ENCODE measurements at places on chromosomes 5 and 9.

DNA sequence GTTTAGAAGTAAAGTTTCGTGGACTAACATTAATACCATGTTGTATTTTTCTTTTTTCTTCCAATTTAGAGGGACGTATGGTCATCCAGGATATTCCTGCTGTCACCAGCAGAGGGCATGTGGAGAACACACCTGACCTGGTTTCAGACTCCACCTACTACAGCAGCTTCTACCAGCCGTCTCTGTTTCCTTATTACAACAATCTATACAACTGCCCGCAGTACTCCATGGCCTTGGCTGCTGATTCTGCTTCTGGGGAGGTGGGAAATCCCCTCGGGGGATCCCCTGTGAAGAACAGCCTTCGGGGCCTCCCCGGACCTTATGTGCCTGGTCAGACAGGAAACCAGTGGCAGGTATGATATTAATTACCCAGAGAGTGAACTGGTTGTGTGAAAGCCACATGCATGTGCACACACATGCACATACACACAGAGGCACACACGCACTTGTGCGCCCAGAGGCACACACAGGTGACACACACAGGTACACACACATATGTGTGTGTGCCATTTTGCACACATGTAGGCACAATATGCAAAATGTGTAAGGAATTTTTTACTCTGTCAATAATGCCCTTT is 52.4 kb downstream of the DMRT1 start:
- DNase-seq, result peak; percentile 26

GRCh38 chr5:93580927-93581445 is at the start of gene NR2F1-AS1:
Gene NR2F1-AS1, minus strand, starts transcription at chr5:93581219.
- no peak for DNase-seq

DNA sequence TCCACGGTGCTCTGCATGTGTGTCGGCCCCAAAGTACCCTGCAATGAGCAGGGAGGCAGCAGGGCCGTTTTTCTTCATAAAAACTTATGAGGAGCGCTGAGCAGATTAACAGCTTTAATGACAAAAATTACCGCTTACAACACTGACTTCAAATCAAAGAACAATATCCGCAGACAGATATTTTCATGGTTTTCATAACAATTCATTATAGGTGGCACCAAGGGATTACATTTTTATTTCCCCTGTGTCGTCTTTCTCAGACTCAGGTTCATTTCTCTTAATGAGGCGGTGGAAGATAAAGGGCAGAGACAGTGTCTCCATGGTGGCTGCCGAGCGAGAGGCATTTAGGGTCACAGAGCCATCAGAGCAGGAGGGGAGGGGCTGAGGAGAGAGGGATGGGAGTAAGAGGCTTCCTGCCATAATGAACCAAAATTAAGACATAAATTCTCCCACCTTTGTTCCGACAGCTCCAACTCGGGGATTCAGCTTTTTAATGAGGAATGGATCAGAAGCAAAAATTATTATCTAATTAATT is 240.7 kb upstream of the CLINT1 start:
- DNase-seq, result no peak

DNA sequence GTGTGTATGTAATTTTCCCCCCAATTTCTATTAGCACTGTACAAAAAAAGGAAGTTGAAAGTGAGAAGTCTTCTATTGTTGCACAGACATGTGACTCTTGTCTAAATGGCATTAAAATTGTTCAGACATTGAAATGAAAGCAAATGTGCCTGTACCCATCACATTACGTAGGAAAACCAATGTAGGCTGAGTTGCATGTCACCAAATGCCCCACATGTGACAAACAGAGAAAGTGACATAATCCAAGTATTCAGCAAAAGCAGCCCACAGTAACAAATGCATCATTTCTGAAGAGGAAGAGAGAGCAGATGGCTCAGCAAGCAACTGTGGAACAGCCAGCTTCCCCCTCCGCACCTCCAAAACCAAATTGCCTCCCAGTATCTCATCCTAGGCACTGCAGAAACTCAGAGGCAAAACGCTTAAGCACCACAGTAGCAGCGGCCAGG is 161.5 kb upstream of the NR4A3 start:
- DNase-seq, result no peak

DNA sequence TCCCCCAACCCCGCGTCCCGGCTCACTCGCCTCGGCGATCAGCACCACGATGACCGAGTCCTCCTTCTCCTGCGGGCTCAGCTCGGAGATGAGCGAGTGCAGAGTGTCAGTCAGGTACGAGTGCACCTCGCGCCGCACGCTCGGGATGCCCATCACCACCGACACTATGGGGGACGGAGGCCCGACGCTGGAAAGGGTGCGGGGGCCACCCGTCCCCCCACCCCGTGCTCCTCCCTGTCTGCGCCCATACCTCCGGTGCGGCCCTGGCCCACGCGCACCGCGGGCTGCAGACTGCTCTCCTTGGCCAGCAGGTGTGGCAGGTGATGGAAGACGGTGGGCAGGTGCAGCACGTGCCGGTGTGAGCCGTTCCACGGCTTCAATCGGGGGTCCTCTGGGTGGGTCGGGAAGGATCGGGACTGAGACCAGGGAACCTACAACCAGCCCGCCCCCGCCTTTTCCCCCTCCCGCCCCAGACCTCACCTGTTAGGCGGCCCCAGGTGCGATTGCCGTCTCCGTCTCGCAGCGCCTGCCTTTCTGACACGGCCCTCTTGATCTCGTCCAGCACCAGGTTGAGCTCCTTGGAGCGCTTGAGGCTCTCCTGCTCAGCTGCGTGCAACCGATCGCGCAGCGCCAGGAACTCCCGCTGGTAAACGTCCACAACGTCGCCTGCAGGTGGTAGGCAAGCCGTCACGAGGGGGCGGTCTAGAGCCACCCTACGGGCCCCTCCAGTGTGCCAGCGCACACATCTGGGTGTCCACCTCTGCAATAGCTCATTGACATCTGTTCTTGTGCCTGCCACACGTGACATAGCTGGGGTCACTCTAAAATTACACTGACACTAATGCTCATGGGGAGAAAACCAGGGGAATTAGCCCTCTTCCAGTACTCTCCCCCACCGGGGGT is 5.1 kb downstream of the MGAT4B start:
- DNase-seq, result no peak

- DNase-seq, result no peak
These were observed 13.5 kb upstream of the DRD1 start for GRCh38 chr5:175457466-175457865.

- DNase-seq, result no peak
These were observed 254.3 kb upstream of the NFIL3 start for GRCh38 chr9:91677822-91678436.

- no peak for DNase-seq
These were observed 126.9 kb upstream of the PDE4D start for GRCh38 chr5:60020457-60020856.

- DNase-seq, result no peak
These were observed 64.3 kb downstream of the CDH18 start for GRCh38 chr5:19923742-19924141.

DNA sequence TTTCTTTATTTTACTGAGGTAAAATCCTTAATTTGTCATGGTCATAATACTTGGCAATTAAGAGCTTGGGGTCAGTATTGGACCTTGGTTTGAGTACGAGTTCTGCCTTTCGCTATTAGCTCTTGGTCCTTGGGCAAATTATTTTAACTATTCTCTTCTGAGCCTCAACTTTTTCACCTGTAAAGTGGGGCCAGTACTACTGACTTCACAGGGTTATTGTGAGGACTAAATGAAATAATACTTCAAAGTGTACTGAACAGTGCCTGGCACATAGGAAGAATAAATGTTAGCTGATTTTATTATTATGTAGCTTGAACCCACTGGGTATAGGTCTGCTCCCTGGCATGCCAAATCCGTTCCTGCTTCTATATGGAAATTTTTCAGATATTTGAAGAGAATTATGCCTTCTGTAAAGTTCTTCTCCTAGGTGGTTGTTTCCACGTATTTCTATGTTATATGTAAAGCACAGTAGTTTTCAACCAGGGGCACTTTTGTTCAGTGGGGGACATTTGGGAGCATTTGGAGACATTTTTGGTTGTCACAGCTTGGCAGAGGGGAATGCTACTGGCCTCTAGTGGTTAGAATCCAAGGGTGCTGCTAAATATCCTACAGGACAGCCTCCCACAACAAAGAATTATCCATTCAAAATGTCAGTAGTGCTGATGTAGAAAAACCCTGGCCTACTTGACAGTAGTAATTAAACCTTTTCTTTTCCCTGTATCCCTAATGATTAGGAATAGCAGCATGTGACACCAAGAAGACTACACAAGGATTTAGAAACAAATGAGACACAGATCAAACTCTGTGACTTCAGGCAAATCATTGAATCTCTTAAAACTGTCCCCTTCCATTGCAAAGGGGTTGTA is 4.5 kb downstream of the RCL1 start:
- DNase-seq, result no peak

GRCh38 chr9:18721267-18721994 is 247.5 kb downstream of the ADAMTSL1 start:
- no peak for DNase-seq

GRCh38 chr5:33422191-33422590 is 18.6 kb upstream of the TARS1 start:
- DNase-seq, result no peak
